ENCODE measurements at places on chromosomes 5 and 9.

- DNase-seq, result no peak
These were observed 39.3 kb downstream of the PTCH1 start for GRCh38 chr9:95477441-95477840.

- peak; percentile 76 for DNase-seq
These were observed 20.7 kb downstream of the FBXW5 start for GRCh38 chr9:136923881-136924280.

- no peak for DNase-seq
These were observed 88.3 kb downstream of the FSTL4 start for GRCh38 chr5:133523961-133524586.

DNA sequence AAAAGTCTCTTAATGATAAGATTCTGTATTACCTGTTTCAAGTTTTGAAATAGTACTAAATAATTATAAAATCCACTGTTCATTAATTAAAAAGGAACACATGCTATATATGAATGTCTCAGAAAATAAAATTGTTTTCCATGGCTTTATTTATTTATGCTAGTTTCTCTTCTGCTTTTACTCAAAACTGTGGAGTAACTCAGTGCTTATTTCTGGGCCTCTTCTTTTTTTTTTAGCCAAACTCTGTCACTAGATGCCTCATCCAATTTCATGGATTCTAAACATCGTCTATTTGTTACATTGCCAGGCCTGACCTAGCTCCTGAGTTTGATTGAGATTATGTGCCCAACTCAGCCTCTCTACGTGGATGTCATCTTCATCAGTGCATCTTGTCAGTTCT is 1509.7 kb downstream of the MAT2B start:
- no peak for DNase-seq

GRCh38 chr5:26148569-26149107 is 889.7 kb downstream of the CDH9 start:
- DNase-seq, result no peak

GRCh38 chr9:88808019-88808656 is 183.1 kb upstream of the S1PR3 start:
- DNase-seq, result no peak

DNA sequence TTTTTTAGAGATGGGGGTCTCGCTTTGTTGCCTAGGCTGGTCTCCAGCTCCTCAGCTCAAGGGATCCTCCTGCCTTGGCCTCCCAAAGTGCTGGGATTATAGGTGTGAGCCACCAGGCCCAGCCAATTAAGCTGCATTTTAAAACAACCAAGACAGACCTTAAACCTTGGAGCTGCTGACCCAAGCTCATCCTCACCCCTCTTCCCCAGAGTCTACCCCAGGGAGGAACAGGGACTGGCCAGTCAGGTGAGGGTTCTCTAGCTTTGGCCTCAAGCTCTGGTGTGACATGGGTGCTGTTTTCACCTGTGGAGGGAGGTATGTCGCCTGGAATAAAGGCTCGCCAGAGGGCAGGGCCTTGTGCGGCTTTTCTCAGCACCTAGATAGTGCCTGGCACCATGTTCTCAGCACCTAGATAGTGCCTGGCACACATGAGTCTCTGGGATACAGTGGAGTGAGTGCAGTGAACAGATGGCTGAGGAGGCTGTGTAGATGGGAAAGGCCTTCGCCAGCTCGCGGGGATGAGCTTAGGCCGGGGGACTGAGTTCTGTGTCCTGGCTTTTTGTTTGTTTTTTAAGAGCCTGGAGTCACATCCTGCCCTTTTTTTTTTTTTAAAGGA is 7.4 kb downstream of the CDK9 start:
- no peak for DNase-seq

DNA sequence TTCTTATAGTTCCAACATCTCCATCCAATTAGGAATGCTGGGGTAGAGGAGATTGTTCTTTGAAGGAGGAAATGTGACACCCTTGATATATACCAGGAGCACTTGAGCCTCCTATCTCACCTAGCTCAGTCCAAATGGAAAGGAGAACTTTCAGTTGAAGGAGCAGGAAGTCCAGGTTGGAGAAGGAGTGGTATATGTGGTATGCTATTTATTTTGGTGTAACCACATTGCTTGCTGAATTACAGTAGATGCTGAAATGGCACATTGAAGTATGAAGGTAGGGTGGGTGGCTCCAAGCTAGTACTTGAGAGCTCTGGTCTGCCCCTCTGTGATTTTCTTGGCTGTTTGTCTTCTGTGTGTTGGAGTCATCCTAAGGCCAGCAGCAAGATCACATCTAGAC is 6.1 kb downstream of the CSNK1G3 start:
- DNase-seq, result no peak

DNA sequence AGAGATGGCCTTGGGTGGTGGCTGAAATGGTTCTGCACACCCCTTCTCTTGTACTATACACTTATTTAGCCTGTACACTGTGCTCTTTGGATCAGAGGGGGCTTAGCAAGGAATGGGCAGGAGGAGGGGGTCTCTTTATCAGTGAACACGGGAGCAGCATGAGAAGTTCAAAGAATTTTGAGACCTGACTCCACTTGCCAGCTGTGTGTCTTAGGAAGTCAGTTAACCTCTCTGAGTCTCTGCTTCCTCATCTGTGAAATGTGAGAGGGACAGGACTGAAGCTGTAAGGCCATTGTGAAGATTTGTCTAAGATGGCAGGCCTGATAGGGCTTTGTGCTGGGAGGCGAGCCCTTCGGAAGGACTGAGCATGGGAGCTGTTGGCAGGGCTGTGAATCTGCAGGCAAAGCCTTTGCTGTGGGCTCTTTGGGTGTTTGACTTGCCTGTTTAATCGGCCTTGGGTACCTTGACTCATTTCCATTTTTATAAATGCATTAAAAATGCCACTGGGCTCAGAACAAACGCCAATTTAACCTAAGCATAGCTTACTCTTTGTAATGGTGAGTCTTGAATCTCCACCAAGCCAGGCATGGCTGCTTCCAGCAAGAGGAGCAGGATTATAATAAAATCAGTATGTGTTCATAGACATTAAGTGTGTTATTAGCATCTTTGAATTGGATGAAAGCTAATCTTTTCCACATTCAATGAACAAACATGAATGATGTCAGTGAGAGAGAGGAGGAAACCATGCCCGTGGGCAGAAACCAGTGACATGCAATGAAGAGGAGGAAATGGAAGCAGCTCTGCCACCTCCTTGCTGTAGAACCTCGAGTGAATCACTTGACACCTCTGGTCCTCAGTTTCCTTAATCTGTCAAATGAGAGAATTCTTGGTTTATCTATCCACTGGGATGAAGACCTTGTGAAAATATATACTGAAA is 89.4 kb downstream of the MACROH2A1 start:
- DNase-seq, result no peak

DNA sequence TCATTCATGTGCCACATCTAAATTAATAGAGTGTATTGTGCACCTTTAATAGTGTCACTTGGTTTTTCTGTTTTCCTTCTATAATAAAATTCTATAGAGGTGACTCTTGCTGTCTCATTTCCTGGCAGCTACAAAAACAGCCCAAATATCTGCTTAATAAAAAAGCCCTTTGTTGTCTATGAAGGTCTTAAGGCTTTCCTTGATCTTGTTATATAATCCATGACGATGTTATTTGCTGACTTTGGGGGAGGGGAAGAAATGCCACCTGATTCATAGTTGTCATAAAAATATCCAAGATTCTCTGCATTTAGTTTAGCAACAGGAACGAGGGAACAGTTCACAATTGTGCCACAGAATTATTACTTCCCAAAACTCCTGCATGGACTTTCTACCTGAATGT is 31.3 kb downstream of the CPEB4 start:
- no peak for DNase-seq

Data from NCI-H2107 (cell line).